ENCODE measurements at places on chromosomes 3 and 15. TPM values are rescaled to one million over a fixed set of nuclear protein-coding genes. Genes with fewer than 3 reads are reported as not detected.

ZNF774 gene
- 4.0 TPM for polyA plus RNA-seq

GRK7 gene
- not detected for polyA plus RNA-seq

GPR149 gene
- not detected for polyA plus RNA-seq

TRAK1 gene
- 37.9 TPM for polyA plus RNA-seq

- DNase-seq, result no peak
These were observed 14.7 kb downstream of the VPS39 start for GRCh38 chr15:42193383-42193782.

GRCh38 chr3:16944356-16944755 is 59.6 kb downstream of the PLCL2 start:
- DNase-seq, result no peak

DNA sequence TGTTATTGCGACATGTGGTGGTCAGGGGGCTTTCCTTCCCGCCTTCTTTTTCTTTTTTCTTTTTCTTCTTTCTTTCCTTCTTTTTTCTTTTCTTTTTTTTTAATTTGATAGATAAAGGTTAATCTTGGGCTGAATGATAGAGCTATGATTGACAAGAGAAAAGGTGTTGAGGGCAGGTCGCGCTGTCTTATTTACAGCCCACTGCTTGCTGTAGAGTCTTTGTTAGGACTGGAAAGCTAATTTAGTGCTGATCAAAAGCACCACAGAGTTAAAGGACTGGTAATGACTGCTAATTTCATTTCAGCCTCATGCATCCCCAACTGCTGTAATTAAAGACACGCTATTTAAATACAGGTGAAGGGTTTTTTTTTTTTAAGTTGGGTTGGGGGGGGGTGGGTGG is 10.6 kb upstream of the SOX2 start:
- no peak for DNase-seq

GRCh38 chr3:131349946-131350347 is 31.6 kb upstream of the NUDT16 start:
- DNase-seq, result no peak

- peak; percentile 87 for DNase-seq
These were observed 29.8 kb downstream of the SLC6A6 start for GRCh38 chr3:14431917-14432834.

DNA sequence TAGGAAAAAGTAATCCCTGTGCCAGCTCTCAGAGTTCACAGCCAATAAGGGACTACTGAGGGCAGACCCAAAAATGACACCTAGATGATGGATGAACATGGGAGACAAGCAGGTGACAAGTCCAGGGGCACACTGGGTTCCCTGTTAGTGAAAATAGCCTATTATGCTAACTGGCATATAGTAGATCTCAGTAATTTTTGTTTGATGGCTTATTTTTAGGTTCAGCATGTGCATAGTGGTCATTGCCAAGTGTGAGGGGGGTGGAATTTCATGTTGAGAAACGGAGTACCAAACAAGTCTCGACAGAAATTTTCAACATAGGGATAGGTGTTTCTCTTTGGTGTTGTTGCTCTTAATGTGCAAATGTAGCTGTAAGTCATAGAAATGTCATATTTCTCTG is 6.4 kb upstream of the ITGB5 start:
- peak; percentile 69 for DNase-seq

- DNase-seq, result no peak
These were observed 49.2 kb downstream of the ARHGAP11B start for GRCh38 chr15:30675126-30675525.

DNA sequence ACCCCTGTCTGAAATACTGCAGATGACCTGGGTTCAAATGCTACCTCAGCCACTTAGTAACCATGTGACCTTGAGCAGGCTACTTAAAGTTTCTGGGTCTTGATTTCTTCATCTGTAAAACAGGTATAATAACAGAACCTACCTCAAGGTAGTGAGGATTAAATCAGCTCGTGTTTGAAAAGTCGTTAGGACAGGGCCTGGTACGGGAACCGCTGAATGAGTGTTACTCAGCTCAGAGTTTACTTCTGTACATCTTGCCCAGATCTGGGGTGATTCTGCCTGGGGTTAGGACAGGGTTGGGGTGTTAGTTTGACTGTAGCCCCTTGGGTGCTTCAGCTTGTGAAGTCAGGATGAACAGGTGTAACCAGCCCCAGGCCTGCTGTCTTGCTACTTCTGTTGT is 1.8 kb downstream of the SEMA4B start:
- no peak for DNase-seq

DNA sequence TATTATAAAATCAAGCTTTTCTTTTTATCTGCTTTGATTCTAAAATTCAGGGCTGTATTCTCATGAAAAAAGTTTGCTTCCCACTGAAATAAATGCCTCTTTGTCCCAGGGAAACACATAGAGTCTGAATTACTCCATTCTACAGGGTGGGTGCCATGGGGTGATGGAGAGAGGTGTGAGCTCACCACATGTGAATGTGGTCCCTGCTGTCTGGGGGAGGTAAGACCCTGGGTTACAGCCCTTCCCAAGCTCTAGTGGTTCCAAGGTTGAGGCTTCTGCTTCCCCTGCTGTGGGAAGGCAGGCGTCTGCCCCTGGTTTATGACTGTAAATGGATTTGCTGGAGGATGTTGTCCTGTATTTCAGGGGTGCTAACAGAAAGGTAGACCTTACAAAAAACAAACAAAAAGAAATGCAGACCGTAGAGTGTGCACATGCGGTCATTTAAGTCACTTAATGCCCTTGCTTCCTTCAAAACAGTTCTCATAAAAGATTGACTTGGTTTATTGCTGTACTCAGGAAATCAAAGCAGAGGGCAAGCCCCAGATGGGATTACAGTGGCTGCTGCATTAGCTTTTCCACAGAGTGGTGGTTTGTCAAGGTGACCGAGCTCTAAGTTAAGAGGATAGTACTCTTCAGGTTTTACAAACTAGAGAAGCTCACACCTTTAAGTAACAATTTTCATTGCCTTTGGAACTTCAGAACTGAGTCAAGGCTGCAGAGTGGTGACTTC is 49.2 kb downstream of the CTDSPL start:
- DNase-seq, result no peak

DNA sequence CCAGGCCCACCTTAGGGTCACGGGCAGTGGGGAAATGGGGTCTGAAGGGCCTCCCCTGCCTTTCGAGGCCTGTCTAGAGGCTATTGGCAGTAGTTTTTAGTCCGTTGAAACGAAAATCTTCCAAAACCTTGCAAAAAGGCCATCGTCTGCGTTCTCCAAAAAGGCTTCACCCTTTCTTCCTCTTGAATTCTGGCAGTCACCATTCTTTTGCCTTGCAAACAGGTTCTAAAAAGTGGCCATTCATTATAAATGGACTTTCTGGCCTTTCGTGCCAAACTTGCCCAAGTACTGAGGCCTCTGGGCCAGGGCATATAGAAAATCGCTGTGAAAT is 367 bp upstream of the TARS3 start:
- no peak for DNase-seq

DNA sequence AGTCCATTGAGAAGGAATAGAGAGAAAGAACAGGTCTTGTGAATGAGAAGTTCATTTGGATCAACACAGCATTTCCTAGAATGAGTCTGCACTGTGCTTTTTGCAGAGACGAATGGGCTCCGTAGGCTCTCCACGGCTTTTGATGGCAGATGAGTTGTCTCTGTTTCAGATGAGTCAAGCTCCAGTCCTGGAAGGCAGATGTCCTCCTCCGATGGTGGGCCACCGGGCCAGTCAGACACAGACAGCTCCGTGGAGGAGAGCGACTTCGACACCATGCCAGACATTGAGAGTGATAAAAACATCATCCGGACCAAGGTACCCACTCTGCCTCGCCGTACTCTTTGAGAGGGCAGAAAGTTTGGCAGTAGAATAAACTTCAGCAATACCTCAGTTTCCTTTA is 70.5 kb downstream of the SIDT1 start:
- no peak for DNase-seq

DNA sequence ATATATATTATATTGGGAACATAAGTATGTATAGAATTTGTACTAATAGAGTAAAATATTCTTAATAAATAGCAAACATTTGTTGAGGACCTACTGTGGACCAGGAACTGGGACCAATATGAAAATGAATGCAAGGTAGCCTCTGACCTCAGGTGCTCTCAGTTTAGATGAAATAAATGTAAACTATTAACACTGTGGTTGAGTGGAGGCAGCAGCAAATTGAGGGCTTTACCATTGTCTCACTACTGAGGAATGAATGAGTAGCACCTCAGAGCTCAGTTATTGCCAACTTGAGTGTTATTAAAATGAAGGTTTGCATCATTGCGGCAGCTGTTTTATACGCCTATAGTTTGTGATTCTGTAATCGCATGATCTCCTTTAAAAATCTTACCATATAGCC is 90.9 kb upstream of the CGNL1 start:
- no peak for DNase-seq

DNA sequence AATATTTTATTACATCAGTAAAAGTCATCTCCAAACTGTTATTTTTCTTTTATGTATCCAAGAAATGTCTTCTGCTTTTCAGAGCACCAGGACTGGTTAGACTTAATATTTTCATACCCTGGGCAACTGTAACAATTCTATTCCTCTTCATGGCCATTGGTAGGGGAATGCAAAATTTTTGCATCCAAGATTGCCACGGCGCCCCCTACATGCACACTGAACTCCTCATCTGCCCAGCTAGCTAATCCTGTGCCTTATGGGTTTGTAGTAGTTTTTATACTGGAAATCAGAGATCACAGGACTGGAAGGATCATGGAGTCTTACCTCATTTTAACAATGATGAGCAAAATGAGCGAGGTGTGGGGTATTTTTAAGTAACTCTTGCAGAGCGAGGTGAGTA is 74.2 kb downstream of the CRTC3 start:
- DNase-seq, result no peak

All from sigmoid colon (tissue), 7 donors.